LHCN-M2 (cell line): ENCODE measurements at places on chromosomes 6 and 20. TPM values are rescaled to one million over a fixed set of nuclear protein-coding genes. Genes with fewer than 3 reads are reported as not detected.

Gene TNF
- not detected in 2 replicates for total RNA-seq

Gene TNNC2
- 0.34 and 0.38 TPM in 2 replicates for total RNA-seq

Gene RAET1L
- not detected in 2 replicates for total RNA-seq

Gene TP53TG5
- total RNA-seq: not detected in 2 replicates

Gene FERMT1
- total RNA-seq: 6.1 and 8.3 TPM in 2 replicates

Gene KIFC1
- 97.6 and 98.5 TPM in 2 replicates for total RNA-seq
